Activated naive CD4-positive, alpha-beta T cell (primary cell): ENCODE measurements at places on chromosomes 5 and 9.

DNA sequence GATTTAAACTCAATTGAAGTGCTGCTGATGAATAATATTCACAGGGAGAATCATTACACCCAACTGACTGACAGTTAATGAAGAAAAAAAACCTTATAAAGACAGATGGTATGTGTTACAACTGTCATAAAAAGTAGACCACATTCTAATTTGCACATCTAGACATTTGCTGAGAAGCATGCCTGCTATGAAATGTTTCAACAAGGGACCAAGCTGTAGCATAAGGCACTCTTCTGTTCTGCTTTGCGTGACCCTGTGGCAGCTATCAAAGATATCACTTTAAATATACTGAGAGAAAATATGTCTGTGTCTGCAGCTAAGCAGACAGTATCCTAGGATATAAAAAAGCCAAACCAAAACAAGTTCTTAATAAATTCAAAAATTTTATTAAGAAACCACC is 153.7 kb downstream of the TMEM232 start:
- DNase-seq: no peak

DNA sequence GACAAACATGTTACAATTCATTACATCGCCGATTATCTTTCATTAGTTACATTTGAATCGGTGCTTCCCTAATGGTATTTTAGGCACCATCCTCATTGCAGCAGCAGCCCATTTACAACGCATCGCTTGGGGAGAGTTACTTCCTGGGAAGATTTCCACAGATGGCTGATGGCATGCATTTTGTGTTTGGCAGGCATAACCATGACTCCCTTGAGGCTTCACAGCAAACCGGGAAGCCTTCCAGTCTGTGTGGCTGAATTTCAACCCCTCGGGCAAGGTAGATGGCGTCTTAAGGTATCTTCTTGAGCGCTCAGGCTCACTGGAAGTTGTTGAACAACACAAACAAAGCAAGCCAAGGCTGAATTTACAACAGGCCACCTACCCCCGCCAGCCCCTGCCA is 1.6 kb upstream of the DNAH5 start:
- DNase-seq: no peak

DNA sequence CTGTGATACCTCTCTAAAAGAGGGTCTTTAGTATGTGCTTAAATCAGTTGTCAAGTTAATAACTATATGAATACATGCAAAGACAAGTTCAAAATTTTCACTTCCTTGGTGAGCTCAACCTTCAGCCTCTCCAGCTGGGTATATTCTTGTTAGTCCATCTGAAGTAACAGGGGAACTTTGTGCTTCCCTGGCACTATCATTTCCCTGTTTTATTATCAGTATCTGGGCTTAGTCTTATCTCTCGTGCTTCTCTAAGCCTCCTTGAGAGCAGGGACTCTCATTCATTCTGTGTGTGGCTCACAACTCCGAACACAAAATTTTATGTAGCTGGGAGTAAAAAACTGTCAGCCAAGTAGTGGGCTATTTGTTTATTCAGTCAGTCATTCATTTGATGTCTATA is 175.9 kb upstream of the MAP3K1 start:
- DNase-seq: no peak

- no peak for DNase-seq
These were observed 674.3 kb downstream of the ACTL7B start for GRCh38 chr9:108181441-108181840.

GRCh38 chr9:5622016-5622415 is 6.9 kb upstream of the RIC1 start:
- no peak for DNase-seq
